ENCODE measurements at places on chromosomes 5 and 9.
A peak's percentile ranks its signal among the peaks of the same experiment; 100 is the strongest.

GRCh38 chr9:113381909-113382411 lies 5.2 kb upstream of the HDHD3 start:
- H3K4me1 ChIP-seq: peaks cover 33% of the 10 kb centered on the region
- H3K4me3 ChIP-seq: no peak overlapping the region
- H3K36me3 ChIP-seq: peaks cover 7% of the 10 kb centered on the region
- no peak for DNase-seq

- H3K36me3 ChIP-seq: no peaks in the 10 kb centered on the region
- peak overlapping the region; percentile 46 for H3K4me3 ChIP-seq
- no peak overlapping the region for H3K27ac ChIP-seq
- H3K4me1 ChIP-seq: peaks cover 29% of the 10 kb centered on the region
- DNase-seq: no peak
These were observed 130.6 kb downstream of the KCNIP1 start for GRCh38 chr5:170634256-170634990.

DNA sequence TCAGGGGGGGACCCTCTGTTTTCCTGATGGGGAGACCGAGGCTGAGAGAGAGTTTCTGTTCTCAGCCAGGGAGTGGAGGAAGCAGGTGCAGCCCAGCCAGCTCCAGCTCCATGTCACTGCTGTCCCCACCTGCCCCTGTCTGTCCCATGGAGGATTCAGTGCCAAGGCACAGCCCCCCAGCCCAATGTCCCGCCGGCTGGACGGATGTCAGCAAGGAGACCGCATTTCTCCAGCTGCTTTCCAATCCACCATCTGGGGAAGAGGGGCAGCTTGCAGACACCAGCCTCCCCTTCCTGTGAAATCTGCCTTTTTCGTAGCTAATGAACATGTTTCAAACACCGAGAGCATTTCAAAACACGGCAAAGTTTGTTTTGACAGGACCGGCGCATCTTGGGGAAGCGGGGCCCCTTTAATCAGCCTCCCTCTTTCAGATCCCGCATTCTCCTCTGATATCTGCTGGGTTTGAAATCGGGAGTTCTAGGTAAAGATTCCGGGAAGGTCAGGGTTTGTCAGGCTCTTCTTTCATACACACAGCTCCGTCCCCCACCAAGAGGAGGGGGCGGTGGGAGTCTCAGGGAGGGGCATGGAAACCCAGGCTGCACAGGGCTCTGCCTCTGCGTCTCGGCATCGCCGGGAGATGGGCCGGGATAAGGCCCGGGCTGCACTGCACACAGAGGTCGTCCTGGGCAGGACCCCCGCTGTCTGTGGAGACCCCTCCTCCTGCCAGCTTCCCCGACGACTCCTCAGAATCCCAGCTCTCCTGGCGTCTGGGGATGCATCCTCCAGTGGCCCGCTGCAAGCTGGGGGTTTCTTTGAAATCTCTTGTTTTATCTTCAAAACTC lies 74.8 kb downstream of the NEK6 start:
- no peaks in the 10 kb centered on the region for H3K4me1 ChIP-seq
- H3K4me3 ChIP-seq: no peak overlapping the region
- H3K27ac ChIP-seq: no peak overlapping the region
- no peak for DNase-seq
- H3K27me3 ChIP-seq: no peaks in the 10 kb centered on the region

- no peak overlapping the region for H3K27ac ChIP-seq
- H3K4me1 ChIP-seq: peaks cover 2% of the 10 kb centered on the region
- DNase-seq: no peak
- no peaks in the 10 kb centered on the region for H3K36me3 ChIP-seq
- H3K4me3 ChIP-seq: no peak overlapping the region
These were observed 114.5 kb upstream of the LPAR1 start for GRCh38 chr9:111152614-111153406.

- no peak for DNase-seq
- no peak overlapping the region for H3K27ac ChIP-seq
- H3K27me3 ChIP-seq: no peaks in the 10 kb centered on the region
These were observed 25.7 kb downstream of the SLC1A1 start for GRCh38 chr9:4515958-4516375.

DNA sequence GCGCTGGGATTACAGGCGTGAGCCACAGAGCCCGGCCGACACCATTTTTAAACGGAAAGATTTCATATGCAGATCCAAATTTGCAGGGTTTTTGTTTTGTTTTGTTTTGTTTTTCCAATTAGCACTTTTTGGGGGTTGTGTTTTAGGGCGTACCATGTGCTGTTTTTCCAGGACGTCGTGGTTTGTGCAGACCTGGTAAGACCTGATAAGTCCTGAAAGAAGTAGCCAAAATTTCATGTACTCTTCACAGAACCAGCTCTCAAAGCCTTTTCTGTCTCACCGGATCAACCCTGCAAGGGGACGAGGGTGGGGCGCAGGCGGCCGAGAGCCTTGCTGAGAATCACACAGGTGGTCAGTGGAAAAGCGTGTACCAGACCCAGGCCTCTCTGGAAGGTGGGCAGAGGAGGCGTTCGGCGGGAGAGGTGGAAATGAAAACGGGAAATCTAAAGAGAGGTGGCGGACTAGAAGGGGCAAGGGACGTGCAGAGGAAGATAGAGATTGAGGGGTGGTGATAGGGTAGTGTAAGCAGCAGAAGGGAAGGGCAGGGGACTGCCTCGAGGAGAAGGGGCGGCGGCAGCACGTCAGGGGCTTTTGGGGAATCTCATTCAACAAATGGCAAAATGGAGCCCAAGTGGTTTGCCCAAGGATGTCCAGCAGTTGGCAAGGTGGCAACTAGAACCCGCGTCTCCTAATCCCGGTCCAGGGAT lies 1.1 kb upstream of the FAF2 start:
- peaks cover 4% of the 10 kb centered on the region for H3K27me3 ChIP-seq
- H3K27ac ChIP-seq: peak overlapping the region; percentile 100
- peaks cover 14% of the 10 kb centered on the region for H3K4me1 ChIP-seq
- peak overlapping the region; percentile 91 for H3K4me3 ChIP-seq

GRCh38 chr5:88675708-88676636 lies 207.0 kb downstream of the MEF2C start:
- no peaks in the 10 kb centered on the region for H3K36me3 ChIP-seq
- no peak overlapping the region for H3K27ac ChIP-seq
- no peak for DNase-seq
- peaks cover 18% of the 10 kb centered on the region for H3K4me1 ChIP-seq
- H3K27me3 ChIP-seq: peaks cover 97% of the 10 kb centered on the region

GRCh38 chr5:34690898-34691297 lies 34.8 kb downstream of the RAI14 start:
- H3K27me3 ChIP-seq: no peaks in the 10 kb centered on the region
- H3K36me3 ChIP-seq: peaks cover 13% of the 10 kb centered on the region
- DNase-seq: no peak
- H3K4me3 ChIP-seq: no peak overlapping the region

DNA sequence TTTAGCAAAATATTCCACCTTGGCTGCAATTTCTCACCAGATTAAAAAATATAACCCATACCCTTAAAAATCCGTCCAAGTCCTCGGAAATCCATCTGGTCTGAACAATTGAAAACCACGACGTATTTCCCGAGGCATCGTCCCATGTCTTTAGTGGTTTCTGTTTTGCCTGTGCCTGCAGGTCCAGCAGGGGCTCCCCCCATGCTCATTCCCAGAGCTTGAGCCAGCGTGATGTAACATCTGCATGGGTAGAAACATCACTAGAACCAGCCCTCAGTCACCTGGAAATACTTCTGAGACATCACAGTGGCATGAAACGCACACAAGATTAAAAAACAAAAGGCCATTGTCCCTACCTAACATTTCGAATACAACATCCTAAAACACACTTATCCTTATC lies 114.0 kb downstream of the DNAH5 start:
- no peak overlapping the region for H3K27ac ChIP-seq
- H3K27me3 ChIP-seq: peaks cover 5% of the 10 kb centered on the region
- H3K36me3 ChIP-seq: no peaks in the 10 kb centered on the region
- DNase-seq: no peak

DNA sequence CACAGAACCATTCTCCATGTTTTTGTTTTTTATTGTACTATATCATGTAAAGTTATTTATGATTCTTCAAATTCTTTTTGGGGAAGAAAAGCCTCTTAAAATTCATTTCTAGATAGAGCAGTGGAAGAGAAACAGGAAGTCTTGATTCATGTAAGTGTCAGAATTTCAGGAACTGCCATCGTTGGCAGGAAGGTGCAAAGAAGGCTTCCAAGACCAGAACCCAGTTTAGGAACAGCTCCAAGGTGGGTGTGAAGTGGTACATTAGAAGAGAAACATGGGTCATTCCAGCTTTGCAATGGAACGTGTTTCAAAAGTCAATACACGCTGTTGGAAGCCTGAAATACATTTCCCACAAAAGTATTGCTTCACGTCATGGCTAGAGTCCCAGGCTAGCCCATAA lies 14.8 kb downstream of the SAXO1 start:
- H3K27ac ChIP-seq: no peak overlapping the region
- peaks cover 5% of the 10 kb centered on the region for H3K27me3 ChIP-seq
- H3K4me3 ChIP-seq: no peak overlapping the region
- peaks cover 2% of the 10 kb centered on the region for H3K4me1 ChIP-seq
- H3K36me3 ChIP-seq: no peaks in the 10 kb centered on the region
- DNase-seq: no peak

DNA sequence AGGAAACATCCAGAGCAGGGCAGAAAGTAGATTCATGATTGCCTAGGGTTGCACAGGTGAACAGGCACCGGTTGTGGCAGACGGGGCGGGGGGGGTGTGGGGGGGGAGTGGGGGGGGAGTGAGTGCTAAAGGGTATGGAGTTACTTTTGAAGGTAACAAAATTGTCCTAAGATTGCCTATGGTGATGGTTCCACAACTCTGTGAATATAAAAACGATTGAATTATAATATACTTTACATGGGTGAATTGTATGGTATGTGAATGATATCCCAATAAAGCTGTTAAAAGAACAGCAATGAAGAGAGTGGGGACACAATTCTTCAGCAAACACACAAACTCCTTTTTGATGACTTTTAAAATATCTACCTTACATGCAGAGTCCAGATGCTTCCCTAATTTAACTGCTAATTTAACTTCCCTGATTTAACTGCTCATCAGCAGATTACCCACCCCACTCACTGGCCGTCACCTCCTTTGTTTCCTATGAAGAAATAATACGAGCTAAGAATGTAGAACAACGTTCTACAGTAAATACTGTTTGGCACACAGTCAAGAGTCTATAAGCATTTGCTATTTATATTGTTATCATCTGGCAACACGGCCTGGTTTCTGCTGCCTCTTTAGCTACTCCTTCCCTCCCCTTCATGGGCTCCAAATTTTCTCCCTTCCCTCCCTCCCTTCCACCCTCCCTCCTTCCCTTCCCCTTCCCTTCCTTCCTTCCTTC lies 83.5 kb downstream of the PTCH1 start:
- H3K27ac ChIP-seq: peak overlapping the region; percentile 35
- H3K36me3 ChIP-seq: no peaks in the 10 kb centered on the region
- no peak for DNase-seq
- peaks cover 8% of the 10 kb centered on the region for H3K4me1 ChIP-seq
- no peaks in the 10 kb centered on the region for H3K27me3 ChIP-seq

DNA sequence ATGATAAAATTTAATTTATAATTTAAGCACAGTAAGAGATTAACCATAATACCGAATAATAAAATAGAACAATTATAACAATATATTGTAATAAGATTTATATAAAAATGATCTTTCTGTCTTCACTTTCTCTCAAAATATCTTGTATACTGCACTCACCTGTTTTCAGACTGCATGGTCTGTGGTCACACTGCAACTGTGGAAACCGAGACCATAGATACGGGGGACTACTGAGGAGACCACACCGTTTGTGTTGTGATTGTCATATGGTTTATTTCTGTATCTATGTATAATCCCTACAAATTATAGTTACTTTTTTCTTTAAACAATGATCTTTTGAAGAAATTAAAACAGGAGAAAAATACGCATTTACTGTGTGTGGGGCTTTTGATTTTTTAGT lies 78.8 kb upstream of the TNFAIP8 start:
- DNase-seq: no peak
- H3K27ac ChIP-seq: no peak overlapping the region
- no peak overlapping the region for H3K4me3 ChIP-seq
- H3K27me3 ChIP-seq: no peaks in the 10 kb centered on the region
- H3K36me3 ChIP-seq: no peaks in the 10 kb centered on the region
- H3K4me1 ChIP-seq: peaks cover 50% of the 10 kb centered on the region

DNA sequence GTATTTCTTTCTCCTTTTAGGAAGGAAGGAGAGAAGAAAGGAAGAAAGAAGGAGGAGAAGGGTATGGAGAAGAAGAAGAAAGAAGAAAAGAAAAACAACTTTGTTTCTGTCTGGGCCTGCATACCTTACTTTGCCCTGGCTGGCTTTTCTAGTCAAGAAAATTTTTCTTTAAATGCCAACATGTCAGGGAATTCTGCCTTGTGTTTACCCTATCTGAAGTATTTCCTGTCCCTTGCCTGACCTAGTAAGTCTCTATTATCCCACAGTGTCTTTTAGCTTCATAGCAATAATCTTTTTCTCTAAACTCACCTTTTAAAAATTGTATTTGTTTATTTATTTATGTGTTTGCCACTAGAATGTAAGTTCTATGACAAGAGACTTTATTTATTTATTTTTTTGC lies 1864.1 kb downstream of the EFNA5 start:
- H3K27me3 ChIP-seq: no peaks in the 10 kb centered on the region
- H3K27ac ChIP-seq: peak overlapping the region; percentile 72
- H3K4me3 ChIP-seq: no peak overlapping the region
- peaks cover 31% of the 10 kb centered on the region for H3K4me1 ChIP-seq
- DNase-seq: no peak
- H3K36me3 ChIP-seq: peaks cover 19% of the 10 kb centered on the region

DNA sequence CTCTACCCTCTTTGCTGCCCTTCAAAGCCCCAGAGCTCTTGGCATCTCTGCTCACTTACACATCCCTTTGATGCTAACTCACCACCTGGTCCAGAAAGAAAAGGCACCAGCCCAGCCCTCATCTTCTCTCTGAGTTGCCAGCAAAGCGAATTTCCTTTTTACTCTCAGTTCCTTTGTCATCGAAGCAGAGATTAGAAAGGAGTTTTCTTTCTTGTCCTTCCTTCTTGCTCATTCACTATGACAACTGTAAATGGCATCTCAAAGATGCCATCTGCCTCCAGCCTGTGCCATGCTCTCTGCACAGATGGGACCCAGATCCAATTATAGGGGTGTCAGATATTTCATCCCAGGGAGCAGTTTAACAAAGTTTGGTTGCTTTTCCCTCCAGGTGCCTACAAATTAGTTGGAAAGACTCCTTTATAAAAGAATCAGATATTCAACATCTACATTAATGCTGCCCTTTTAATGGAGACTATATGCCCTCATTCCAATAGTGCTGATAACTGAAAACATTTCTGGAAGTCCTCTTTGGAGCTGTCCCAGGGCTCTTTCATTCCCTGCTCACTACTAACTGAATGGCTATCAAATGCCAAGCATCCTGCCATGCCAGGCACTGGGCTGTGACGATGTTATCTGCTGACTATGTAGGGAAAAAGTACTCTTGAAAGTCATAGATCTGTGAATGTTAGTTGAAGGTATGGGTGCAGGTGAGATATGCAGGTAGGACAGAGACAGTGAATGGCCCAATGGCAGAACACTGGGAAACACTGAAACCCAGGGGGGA lies 58.9 kb downstream of the SUSD1 start:
- no peak for DNase-seq
- no peaks in the 10 kb centered on the region for H3K27me3 ChIP-seq
- H3K36me3 ChIP-seq: peaks cover 13% of the 10 kb centered on the region
- no peak overlapping the region for H3K27ac ChIP-seq
- H3K4me3 ChIP-seq: no peak overlapping the region
